Activated CD8-positive, alpha-beta memory T cell treated with anti-CD3 and anti-CD28 coated beads for 1 hour (primary cell): ENCODE measurements at places on chromosomes 2 and 18.

DNA sequence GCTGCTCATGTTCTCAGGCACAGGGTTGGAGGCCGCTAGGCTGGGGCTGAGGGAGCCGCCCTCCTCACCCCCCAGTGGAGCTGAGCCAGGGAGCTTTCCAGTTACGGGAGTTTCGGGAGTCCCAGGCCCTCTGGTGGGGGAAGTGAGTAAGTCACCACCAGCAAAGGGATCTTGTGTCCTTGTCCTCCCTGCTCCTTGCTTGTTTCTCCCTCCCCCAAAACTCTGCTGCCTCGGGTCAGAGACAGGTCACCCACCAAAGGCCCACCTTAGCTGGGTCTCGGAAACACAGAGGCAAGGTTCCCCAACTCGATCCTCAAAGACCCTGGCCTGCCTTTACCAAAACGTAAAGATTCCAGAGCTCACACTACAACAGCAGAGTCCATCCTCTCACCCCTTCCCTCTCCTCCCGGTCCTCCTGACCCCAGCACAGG, 60.5 kb upstream of the POMC start:
- no peak for DNase-seq

DNA sequence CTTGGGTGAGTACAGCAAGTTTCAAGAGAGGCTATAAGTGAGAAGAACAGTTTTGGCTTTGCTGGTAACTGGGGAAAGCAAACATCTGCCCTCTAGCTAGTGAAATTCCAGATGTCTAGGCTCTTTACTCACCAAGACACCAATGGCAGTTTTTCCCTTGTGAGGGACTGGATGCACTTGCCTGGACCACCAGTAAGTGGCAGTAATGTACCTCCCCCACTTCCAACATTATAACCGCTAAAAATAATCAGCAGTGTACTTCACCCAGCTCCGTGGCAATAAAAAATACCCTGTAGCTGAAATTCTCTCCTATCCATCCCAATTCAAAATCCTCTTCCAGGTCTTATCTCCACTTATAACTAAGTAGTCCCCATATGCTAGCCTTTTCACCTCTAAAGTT, 383.9 kb downstream of the ARHGAP15 start:
- no peak for DNase-seq

- DNase-seq: no peak
These were observed 5.1 kb downstream of the PKDCC start for GRCh38 chr2:42052702-42053481.

GRCh38 chr2:64023485-64024258, 4.4 kb upstream of the VPS54 start:
- no peak for DNase-seq

- no peak for DNase-seq
These were observed 587.3 kb upstream of the ID2 start for GRCh38 chr2:8094526-8094925.

GRCh38 chr2:94871226-94872087, at the start of gene TEKT4:
Gene TEKT4 (plus strand): TSS chr2:94871430. CDS start chr2:94871580, 150 bp downstream.
- no peak for DNase-seq

DNA sequence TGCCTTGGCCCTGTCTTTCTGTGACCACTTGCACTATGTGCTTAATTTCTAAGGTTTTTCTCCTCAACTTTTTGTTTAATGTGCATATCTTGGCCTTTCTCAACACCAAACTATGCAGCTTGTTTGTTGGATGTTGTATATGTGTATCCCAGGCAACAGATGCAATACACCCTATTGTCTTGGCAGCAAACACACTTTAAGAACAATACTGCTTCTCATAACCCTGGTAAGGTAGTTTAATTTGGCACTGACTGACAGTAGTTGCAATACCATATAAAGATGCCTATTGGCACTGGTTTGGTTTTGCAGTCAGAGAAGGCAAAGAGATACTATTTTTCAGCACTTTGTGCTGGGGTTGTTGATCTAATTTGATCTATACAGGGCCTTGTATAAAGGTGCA, 360.7 kb upstream of the CWC22 start:
- no peak for DNase-seq

DNA sequence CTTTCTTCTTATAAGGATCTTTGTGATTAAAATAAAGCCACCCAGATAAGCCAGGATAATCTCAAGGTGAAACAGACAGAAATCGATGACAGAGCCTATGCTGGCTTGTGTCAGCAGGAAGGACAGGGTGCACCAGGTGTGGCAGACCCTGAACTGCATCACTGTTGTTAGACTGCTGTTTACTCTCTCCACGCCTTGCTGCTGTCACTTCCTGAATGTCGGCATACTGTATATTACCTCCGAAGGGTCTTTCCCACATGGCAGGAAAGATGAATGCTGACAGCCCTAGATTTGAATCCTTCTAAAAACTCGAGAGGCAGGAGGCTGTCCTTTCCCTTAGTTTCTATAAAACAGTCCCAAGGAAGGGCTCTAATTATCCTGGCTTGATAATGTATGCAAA, 18.9 kb upstream of the TMEM163 start:
- no peak for DNase-seq

DNA sequence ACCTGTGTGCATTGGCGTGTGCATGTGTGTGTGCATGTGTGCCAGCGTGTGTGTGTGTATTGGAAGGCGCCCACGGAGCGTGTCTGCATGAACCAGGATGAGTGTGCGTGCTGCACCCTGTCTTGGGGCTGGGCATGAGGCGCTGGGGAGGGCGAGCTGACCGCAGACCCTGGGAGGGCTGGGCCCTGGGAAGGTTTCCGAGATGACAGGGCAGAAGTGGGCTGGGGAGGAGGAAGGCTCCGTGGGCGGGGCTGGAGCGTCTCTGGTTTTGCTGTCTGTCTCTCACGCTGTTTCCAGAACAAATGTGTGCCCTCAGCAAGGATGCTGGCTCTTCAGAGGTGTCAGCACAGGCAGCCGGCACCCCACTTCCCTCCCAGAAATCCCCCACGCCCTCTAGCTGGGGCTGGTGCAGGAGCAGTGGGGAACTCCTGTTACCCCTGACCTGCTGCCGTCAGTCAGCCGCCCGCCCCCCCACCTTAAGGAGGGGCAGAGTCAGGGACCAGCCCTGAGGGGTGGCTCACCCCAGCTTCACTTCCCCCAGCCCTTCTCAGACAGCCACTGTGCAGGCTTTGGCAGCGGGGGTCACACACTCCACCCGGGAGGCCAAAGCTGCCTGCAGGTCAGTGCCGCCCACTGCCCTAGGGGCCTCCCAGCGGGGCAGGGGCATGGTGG, at the start of gene GPR35:
Gene GPR35 (plus strand): TSS at position 531 of the 672 bp plus-strand sequence. CDS start 4,473 bp downstream, outside the sequence.
- DNase-seq: peak; percentile 79

- DNase-seq: no peak
These were observed 106.4 kb downstream of the PID1 start for GRCh38 chr2:229164545-229165249.

DNA sequence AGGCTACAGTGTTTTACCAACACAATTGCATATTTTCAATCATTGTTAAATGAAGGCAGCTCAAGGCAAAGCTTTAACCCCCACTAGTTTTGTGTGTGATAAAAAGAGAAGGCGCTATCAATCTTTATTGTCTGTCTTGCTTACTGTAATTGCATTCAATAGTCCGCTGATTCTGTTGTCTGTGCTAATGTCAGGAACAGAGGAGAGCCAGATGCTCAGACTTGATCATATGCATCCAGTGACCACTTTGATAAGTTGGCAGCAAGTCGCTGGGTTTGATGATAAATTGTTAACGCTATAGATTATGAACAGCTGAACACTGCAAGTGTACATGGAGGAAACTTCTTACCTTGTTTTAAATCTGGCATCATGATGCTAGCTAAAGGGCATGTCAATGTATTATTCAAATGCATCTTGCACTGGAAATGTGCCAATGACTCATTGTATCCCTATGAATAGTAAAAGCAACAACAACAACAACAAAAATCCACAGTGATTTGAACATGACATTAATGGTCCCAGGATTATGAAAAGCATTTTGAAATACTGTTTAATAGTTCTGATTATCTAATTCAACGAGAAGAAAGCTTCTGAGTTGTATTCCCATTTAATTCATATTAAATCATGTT, 423.5 kb upstream of the FANCL start:
- no peak for DNase-seq

GRCh38 chr2:51595836-51596235, 563.9 kb upstream of the NRXN1 start:
- no peak for DNase-seq

- no peak for DNase-seq
These were observed 198.5 kb upstream of the SMIM21 start for GRCh38 chr18:75625966-75626365.

DNA sequence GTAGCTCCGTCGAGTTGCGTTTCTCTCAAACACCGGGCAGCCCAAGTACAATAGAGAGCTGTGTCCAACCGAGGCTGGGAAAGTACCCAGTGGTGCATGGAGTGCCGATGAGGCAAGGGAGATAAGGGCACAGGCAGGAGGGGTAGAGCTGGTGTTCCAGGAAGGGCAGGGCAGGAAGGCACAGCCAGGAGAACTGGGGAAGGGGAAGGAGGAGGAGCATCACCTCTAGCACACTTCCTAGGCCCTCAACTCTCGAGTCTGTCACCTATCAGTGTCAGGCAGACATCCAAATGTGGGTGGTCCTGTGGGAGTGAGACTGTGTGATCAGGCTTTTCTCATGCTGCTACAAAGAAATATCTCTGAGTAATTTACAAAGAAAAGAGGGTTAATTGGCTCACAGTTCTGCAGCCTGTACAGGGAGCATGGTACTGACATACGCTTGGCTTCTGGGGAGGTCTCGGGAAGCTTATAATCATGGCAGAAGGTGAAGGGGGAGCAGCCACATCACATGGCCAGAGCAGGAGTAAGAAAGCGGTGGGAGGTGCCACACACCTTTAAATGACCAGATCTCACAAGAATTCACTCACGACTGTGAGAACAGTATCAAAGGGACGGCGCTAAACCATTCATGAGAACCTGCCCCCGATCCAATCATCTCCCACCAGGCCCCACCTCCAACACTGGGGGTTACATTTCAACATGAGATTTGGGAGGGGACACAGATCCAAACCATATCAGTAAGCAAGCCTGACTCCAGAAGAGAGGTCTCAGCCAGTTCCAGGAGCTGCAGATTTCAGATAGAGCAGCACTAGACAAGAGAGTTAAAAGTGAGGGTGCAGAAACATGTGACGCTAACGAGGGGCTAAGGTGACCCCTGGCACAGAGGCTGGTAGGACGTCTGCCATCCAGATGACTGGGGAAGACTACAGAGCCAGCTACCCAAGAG, 75.7 kb downstream of the MBOAT2 start:
- no peak for DNase-seq

GRCh38 chr18:74645679-74646078, 48.0 kb downstream of the ZNF407 start:
- DNase-seq: no peak

- DNase-seq: no peak
These were observed 4.8 kb upstream of the ACVR1 start for GRCh38 chr2:157880927-157881326.

DNA sequence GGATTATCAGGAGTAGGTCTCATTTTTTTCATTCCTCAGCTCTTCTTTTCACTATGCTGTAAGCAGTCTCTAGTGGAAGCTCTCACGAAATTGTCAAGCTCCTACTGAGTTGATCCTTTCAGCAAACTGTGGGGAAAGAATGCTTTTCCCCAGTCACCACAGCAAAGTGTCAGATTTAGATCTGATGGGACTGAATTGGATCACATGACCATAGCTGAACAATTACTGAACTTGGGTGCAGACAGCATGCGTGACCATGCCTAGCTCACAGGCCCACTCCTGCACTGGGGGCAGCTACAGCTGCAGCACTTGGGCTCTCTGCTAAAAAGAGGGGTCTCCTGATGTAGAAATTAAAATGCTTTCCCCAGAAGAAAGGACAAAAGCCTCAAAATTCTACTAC, 3.1 kb downstream of the ARHGAP15 start:
- DNase-seq: no peak

GRCh38 chr2:138365581-138365980, 136.0 kb upstream of the SPOPL start:
- no peak for DNase-seq

DNA sequence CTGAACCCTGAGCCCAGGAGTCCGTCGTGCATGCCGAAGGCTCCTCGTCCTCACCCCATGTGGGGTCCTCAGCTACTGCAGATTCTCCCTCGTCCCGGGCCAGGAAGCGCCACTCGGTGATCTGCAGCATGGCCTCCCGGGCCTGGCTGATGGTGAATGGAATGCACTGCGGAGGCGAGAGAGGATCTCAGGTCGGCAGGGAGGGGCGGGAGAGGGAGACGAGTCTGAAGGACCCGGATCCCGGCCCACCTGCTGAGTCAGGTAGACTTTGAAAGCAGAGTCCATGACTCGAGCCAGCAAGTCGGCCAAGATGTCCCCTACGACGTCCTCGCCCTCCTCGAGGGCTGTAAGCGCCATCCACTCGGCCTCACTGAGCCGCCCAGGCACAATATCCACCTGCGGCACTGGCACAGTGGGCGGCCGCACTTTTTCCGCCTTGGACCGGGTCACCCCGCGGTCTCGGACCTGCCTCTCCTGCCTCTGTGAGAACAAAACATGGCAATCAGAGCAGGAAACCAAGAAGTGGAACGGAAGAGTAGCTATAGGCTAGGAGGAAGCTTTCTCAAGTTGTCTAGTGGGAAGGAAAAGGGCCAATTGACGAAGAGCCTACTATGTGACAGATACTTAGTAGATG, 5.5 kb downstream of the C2orf81 start:
- no peak for DNase-seq

GRCh38 chr2:119637371-119637770, 41.6 kb upstream of the TMEM177 start:
- no peak for DNase-seq

- no peak for DNase-seq
These were observed 1.8 kb upstream of the TMEM18 start for GRCh38 chr2:678964-679363.

DNA sequence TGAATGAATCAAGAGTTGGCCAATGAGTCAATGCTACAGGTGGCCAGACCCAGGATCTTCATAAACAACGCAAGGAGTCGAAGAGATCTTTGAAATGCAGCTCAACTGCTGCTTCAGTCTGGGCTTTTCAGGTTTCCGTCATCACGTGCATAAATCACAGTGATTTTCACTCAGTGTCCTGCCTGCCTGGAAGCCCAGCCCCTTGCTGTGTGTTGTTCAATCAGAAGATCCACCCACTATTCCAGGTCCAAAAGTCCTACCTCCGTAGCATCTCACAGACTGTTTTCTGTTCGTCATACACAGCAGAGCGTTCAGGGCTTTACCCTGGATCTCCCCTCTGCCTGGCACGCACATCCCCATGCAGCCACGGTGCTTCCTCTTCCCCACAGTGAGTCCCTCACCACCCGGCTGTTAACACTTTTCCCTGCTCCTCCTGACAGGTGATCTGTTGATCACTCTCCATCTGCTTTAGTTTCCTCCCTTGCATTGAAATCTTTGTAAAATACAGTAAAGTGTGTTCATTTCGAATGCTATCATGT, 216.3 kb downstream of the MYT1L start:
- DNase-seq: no peak
